GM23248 (cell line): ENCODE measurements at places on chromosomes 5 and 9. TPM values are rescaled to one million over a fixed set of nuclear protein-coding genes. Genes with fewer than 3 reads are reported as not detected.

DNA sequence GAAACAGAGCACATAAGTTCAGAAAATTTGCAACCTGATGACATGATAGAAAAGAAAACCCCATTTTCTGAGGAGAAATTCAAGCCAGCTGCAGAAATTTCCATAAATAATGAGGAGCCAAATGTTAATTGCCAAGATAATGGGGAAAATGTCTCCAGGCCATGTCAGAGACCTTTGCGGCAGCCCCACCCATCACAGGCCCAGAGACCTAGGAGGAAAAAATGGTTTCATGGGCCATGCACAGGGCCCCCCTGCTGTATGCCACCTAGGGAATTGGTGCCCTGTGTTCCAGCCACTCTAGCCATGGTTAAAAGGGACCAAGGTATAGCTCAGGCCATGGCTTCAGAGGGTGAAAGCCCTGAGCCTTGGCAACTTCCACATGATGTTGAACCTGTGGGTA is 118.1 kb downstream of the NR2F1-AS1 start:
- no peaks in the 10 kb centered on the region for H3K36me3 ChIP-seq
- no peaks in the 10 kb centered on the region for H3K27me3 ChIP-seq
- H3K4me3 ChIP-seq, result no peak overlapping the region
- H3K4me1 ChIP-seq, result peaks cover 10% of the 10 kb centered on the region; the same call in 1 of the 2 replicates
- DNase-seq, result no peak

GRCh38 chr5:96253140-96253539 is 179.9 kb downstream of the PCSK1 start:
- peak overlapping the region; percentile 11 for H3K27ac ChIP-seq
- H3K27me3 ChIP-seq, result no peaks in the 10 kb centered on the region
- H3K4me1 ChIP-seq, result peaks cover 70% of the 10 kb centered on the region
- no peak for DNase-seq
- no peaks in the 10 kb centered on the region for H3K36me3 ChIP-seq

PRR16 gene
- 32.5 and 33.0 TPM in 2 replicates for total RNA-seq

GRCh38 chr5:3615217-3615616 is 19.6 kb downstream of the IRX1 start:
- DNase-seq, result peak; percentile 23
- no peak overlapping the region for H3K4me3 ChIP-seq
- no peak overlapping the region for H3K27ac ChIP-seq
- peaks cover 69% of the 10 kb centered on the region for H3K4me1 ChIP-seq
- no peaks in the 10 kb centered on the region for H3K36me3 ChIP-seq

DNA sequence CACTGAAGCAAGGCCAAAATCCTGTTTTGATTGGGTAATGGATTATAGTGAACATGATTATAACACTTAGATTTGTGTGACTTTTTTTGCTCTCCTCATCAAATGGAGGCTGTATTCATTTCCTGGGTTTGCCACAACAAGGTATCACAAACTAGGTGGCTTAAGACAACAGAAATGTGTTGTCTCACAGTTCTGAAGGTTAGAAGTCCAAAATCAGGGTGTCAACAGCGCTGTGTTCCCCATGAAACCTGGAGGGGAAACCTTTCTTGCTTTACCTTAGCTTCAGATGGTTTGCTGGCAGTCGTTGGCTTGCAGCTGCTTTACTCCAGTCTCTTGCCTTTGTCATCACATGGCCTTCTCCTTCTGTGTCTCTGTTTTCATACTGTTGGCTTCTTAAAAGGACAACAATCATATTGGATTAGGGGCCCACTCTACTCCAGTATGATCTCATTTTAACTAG is 32.4 kb downstream of the CDC42SE2 start:
- no peaks in the 10 kb centered on the region for H3K36me3 ChIP-seq
- DNase-seq, result no peak
- H3K4me3 ChIP-seq, result no peak overlapping the region
- H3K4me1 ChIP-seq, result no peaks in the 10 kb centered on the region

DNA sequence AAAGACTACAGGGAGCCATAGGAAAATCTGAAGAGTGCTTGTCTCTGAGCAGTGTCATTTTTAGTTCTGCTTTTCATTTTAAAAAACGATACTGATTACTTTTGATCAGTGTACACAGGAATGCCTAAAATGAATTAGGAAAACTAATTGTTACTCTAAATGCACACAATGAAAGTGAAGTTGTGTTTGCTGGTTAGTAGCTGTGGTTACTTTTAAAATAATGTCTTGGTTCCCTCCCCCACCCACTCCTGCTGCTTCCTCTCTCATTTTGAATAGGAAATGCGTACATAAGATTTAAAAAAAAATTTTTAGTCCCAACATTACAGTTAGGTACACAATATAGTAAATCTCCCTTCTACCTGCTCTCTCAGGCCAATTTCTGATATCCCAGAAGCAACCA is 47.5 kb upstream of the PLPP1 start:
- no peak for DNase-seq
- H3K4me1 ChIP-seq, result peaks cover 6% of the 10 kb centered on the region
- H3K4me3 ChIP-seq, result no peak overlapping the region
- H3K36me3 ChIP-seq, result no peaks in the 10 kb centered on the region

RANBP3L gene
- total RNA-seq, result not detected in 2 replicates

GRCh38 chr5:156367597-156367996 is 40.6 kb downstream of the SGCD start:
- H3K27ac ChIP-seq, result peak overlapping the region; percentile 86
- peaks cover 15% of the 10 kb centered on the region; the same call in 1 of the 2 replicates for H3K36me3 ChIP-seq
- H3K4me3 ChIP-seq, result no peak overlapping the region
- DNase-seq, result peak; percentile 99

- no peak for DNase-seq
- H3K27me3 ChIP-seq, result peaks cover 4% of the 10 kb centered on the region; the same call in 1 of the 2 replicates
- no peak overlapping the region for H3K27ac ChIP-seq
- no peaks in the 10 kb centered on the region for H3K4me1 ChIP-seq
These were observed 5.5 kb downstream of the FOXI1 start for GRCh38 chr5:170111088-170111785.

- peaks cover 44% of the 10 kb centered on the region for H3K4me1 ChIP-seq
- DNase-seq, result no peak
- no peaks in the 10 kb centered on the region for H3K27me3 ChIP-seq
These were observed 58.9 kb downstream of the TTC39B start for GRCh38 chr9:15248081-15248480.

DNA sequence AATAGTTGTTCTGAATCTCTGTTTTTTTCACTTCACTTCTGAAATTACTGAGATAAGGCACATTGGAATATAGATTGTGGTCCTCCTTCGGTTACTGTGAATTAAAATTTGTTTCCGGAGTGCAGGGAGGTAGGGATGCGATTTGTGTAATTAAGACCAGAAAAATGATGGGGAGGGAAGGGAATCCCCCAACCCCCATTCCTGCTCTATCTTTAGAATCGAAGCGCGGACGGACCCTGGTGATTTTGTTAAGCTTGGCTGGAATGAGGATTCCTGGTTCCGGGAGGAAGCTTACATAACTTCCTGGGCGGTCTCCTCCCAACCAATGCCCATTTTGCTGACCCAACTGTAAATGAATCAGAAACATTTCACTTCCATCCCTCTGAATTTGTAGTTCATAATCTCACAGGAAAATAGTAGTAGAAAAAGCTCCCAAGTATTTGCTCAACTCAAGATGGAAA is 220.1 kb upstream of the MSX2 start:
- H3K36me3 ChIP-seq, result no peaks in the 10 kb centered on the region
- 0 out of 2 replicates have a peak, but pooled peaks cover 3% of the 10 kb centered on the region for H3K27me3 ChIP-seq

GRCh38 chr5:73747696-73748380 is 121.8 kb downstream of the ARHGEF28 start:
- no peaks in the 10 kb centered on the region for H3K4me1 ChIP-seq
- H3K36me3 ChIP-seq, result no peaks in the 10 kb centered on the region
- no peak overlapping the region for H3K4me3 ChIP-seq
- no peak for DNase-seq
- no peaks in the 10 kb centered on the region for H3K27me3 ChIP-seq

- peaks cover 38% of the 10 kb centered on the region for H3K4me1 ChIP-seq
- H3K27me3 ChIP-seq, result no peaks in the 10 kb centered on the region
These were observed 60.8 kb downstream of the PFDN1 start for GRCh38 chr5:140242099-140242498.

- peaks cover 11% of the 10 kb centered on the region; the same call in 1 of the 2 replicates for H3K36me3 ChIP-seq
- DNase-seq, result peak; percentile 18
- peaks cover 18% of the 10 kb centered on the region for H3K4me1 ChIP-seq
- no peak overlapping the region for H3K4me3 ChIP-seq
These were observed 2.8 kb downstream of the LARS1 start for GRCh38 chr5:146179696-146180095.

DNA sequence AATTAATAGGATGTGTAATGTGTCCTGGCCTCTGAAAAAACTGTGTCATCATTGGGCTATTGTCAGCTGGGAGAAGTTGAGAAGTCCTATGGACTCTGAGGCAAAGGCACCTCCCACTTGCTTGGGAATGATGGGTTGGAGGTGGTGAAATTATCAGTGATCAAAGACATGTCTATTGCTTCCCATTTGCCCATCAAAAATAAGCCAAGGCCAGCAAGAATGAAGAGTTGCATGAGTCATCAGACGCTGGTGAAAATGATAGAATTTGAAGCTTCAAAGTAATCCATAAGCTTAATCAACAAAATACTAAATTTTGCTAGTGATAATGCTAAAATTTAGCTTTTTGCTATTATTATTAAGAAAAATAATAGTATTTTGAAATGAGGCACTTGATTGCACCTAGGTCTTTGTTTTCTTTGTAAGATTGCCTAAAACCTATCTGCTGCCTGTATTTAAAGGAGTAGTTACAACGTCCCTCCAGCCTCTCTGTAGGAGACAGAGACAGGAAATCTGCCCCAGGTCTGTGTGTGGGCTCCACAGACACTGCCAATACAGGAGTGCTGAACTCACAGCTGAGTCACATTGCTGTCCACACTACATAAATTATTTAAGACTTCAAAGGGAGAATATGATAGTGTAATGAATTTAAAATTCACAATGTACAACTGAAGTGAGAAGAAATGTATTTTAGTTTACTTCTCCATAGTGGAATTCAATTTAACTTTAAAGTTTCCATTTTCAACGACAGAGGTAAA is 48.4 kb upstream of the APC start:
- DNase-seq, result peak; percentile 88
- H3K27ac ChIP-seq, result no peak overlapping the region
- no peaks in the 10 kb centered on the region for H3K36me3 ChIP-seq
- H3K27me3 ChIP-seq, result no peaks in the 10 kb centered on the region

DNA sequence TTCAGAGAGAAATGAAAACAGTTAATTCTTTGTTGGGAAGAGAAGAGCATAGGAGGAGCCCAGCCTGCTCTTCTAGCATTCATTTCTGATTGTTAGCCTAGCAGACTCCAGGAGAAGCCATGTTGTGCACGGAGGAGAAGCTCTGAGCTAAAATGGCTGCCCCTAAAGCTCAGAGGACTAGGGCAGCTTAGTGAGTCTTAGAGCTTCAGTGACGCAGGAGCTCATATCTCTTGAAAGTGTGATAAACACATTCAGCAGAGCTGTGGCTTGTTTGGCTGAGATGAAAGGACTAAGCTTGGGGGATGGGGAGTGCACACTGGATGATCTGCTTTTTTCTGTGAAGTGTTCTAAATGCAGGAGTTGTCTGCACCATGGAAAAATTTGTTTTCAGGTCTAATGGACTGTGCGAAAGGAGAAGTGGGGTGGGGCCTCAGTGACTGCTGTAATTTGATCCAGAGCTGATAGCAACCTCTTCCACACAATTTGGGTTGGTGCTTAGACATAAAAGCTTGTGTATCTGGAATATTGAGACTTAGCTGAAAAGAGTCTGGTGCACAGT is 58.5 kb downstream of the ZNF462 start:
- peaks cover 34% of the 10 kb centered on the region for H3K4me1 ChIP-seq
- H3K36me3 ChIP-seq, result no peaks in the 10 kb centered on the region
- peak overlapping the region; percentile 67 for H3K27ac ChIP-seq
- DNase-seq, result peak; percentile 59
- no peaks in the 10 kb centered on the region for H3K27me3 ChIP-seq
- H3K4me3 ChIP-seq, result peak overlapping the region; percentile 17; the same call in 1 of the 2 replicates

- no peak for DNase-seq
- no peaks in the 10 kb centered on the region for H3K36me3 ChIP-seq
- H3K27ac ChIP-seq, result no peak overlapping the region
- peaks cover 8% of the 10 kb centered on the region; the same call in 1 of the 2 replicates for H3K4me1 ChIP-seq
- H3K27me3 ChIP-seq, result no peaks in the 10 kb centered on the region
These were observed 46.6 kb upstream of the PRSS3 start for GRCh38 chr9:33748633-33749304.

NACC2 gene
- total RNA-seq, result 30.7 and 35.9 TPM in 2 replicates

DNA sequence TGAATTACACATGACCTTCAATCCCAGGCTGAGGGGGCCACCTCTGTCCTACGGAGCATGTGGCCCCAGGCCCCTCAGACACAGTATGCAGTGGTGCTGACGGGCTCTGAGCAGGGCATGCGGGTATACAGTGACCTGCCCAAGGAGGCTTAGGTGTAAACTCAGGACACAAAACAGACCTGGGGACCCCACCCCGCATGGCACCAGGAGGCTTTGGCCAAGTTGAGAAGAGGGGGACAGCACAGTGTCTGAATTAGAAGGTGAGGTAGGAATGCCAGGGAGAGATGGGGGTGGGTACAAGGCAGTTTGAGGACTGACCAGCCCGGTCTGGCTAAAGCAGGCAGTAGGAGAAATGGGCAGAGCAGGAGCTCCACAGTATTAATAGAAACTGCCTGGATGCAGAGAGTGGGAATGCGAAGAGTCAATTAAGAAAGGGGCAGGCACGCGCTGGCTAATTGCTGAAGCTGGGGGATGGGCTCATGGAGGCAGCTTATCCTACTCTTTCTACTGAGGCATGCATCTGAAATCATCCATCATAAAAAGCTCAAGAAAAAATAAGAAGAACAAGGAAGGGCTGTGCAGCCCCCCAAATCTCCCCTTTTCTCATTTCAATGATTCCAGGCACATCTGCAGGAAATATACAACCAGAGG is 109.0 kb downstream of the GABBR2 start:
- no peaks in the 10 kb centered on the region for H3K27me3 ChIP-seq
- no peak overlapping the region for H3K27ac ChIP-seq
- H3K4me1 ChIP-seq, result peaks cover 21% of the 10 kb centered on the region
- no peaks in the 10 kb centered on the region for H3K36me3 ChIP-seq

ZBTB34 gene
- total RNA-seq, result 5.5 and 7.5 TPM in 2 replicates

GRCh38 chr5:22928821-22929482 is 75.8 kb upstream of the CDH12 start:
- no peaks in the 10 kb centered on the region for H3K27me3 ChIP-seq
- H3K27ac ChIP-seq, result no peak overlapping the region
- no peak for DNase-seq
- no peaks in the 10 kb centered on the region for H3K4me1 ChIP-seq
- H3K36me3 ChIP-seq, result no peaks in the 10 kb centered on the region

FAM219A gene
- 9.1 and 12.3 TPM in 2 replicates for total RNA-seq

SEC61B gene
- 117 and 127 TPM in 2 replicates for total RNA-seq

DNA sequence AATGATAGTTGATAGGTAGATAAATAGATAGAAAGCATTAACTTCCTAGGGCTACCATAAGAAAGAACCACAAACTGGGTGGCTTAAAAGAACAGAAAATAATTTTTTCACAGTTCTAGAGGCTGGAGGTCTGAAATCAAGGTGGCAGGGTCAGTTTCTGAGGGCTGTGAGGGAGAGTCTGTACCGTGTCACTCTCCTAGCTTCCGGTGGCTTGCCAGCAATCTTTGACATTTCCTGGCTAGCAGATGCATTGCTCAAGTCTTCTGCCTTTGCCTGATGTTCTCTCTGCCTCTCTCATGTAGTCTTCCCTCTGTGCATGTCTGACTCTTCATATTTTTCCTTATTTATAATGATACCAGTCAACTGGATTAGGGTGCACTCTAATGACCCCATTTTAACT is 1132.7 kb downstream of the CDH9 start:
- H3K4me1 ChIP-seq, result no peaks in the 10 kb centered on the region
- H3K36me3 ChIP-seq, result no peaks in the 10 kb centered on the region
- no peak overlapping the region for H3K27ac ChIP-seq
- no peaks in the 10 kb centered on the region for H3K27me3 ChIP-seq

IER5L gene
- 69.4 and 81.7 TPM in 2 replicates for total RNA-seq

GRCh38 chr9:124496075-124496449 is 11.1 kb downstream of the NR5A1 start:
- H3K27ac ChIP-seq, result no peak overlapping the region
- no peaks in the 10 kb centered on the region for H3K4me1 ChIP-seq
- H3K36me3 ChIP-seq, result no peaks in the 10 kb centered on the region
- DNase-seq, result no peak
- H3K27me3 ChIP-seq, result peaks cover 5% of the 10 kb centered on the region
- no peak overlapping the region for H3K4me3 ChIP-seq

IFNE gene
- total RNA-seq, result 1.8 TPM in 2 replicates
